ENCODE measurements at places on chromosomes 6 and 20.

DNA sequence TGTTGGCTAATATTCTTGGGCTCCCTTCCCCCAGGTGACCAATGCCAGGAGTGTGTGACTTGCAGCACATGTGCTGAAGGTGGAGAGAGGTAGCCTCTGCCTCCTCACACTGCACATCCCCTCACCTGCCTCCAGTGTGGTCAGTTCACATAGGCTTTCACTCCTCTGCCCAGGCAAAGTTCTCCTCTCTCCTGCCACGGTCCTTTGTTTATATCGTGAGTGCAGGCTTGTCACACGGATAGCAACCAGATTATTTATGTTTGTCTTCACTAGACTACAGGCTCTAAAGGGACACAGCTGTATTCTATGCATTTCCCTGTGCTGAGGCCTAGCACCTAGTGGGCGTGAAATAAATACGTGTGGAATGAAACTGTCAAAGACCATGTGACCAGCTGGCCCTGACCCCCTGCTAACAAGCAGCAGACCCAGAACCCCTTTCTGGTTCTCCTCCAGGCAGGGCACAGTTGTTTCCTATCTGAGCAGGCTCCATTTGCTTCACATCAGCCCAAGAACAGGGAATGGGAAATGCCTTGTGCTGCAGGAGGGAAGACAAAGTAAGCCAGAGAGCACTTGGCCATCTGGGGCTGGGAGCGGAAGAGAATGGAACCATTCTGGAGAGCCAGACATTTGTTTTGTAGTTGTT lies 42.3 kb downstream of the UNC5CL start:
- DNase-seq = no peak

GRCh38 chr6:155717374-155717773 lies 261.7 kb upstream of the NOX3 start:
- DNase-seq = no peak

GRCh38 chr20:57211406-57211805 lies 55.0 kb downstream of the BMP7 start:
- DNase-seq = no peak

GRCh38 chr6:53398247-53399026 lies 49.7 kb upstream of the ELOVL5 start:
- DNase-seq = no peak

DNA sequence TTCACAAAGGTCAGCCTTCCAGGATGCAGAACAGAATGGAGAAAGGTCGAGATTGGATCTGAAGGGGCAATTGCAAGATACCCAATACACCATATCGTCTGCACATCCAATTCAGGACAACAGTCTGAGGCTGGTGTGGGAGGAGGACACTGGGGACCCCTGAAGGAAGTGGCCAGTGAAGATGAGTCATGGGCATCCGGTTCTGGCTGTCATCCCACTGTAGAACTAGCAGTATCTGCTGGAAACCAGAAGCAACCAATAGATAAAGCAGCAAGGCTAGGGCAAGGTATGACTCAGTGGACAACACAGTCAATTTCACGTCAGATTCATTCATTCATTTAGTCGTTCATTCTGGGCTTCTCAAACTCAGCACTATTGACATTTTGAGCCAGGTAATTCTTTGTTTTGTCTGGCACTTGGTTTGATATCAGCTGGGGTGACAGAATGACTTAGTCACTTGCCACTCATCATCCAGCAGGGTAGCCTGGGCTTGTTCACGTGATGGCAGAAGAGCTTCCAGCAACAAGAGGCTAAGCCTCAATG lies 30.3 kb upstream of the SHLD1 start:
- no peak for DNase-seq

DNA sequence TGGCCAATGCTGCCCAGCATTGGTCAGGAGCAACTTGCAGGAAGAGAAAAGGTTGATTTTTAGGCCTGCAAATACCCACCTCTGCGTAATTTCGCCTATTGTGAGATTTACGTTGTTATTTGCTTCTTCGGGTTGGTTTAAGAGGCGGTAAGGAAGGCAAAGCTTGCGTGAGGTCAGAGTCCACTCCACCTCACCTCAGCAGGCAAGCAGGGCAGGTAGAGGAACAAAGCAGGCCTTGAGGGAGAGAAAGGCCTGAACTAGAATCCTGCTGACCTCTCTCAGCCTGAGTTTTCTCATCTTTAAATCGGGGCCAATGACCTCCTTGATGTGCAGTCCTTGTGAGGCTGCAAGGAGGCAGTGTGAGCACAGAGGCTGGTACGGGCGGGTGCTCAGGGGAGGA lies 239.1 kb downstream of the CDC5L start:
- DNase-seq = no peak

- DNase-seq = peak; percentile 43
Measured at GRCh38 chr6:27078734-27079357, 168.7 kb upstream of the PRSS16 start.

DNA sequence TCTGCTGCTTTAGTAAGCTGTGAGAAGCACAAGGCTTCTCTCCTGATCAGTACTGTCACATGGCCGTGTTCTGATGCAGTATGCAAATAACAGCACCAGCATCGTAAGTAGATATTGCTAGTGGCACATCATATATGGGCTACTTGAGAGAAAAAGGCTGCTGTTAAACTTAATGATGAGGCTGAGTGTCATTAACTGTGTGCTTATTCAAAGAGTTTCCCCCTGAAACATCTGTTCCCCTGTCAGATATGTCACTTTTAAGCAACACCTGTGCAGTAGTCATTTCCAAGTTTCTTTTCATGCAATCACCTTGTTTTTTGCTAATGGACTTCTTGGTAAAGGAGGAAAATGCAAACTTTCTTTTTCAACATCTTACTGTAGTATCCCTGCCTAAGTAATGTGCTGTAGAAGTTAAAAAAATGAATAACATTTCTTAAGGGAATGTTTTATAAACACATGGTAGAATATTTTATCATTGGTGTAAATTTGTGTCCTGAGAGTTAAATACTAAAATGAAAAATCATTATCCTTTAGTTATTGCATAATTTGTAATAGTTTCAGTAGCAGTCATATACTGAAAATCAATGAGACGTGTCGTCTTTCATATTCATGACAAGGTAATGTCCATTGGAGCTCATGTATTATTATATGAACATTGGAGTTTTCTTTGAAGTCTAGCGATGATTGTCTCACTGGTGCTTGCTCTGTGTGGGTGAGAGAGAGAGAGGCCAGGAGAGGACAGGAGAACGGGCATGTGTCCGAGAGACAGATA lies 366.3 kb downstream of the CDKAL1 start:
- DNase-seq = peak; percentile 44

DNA sequence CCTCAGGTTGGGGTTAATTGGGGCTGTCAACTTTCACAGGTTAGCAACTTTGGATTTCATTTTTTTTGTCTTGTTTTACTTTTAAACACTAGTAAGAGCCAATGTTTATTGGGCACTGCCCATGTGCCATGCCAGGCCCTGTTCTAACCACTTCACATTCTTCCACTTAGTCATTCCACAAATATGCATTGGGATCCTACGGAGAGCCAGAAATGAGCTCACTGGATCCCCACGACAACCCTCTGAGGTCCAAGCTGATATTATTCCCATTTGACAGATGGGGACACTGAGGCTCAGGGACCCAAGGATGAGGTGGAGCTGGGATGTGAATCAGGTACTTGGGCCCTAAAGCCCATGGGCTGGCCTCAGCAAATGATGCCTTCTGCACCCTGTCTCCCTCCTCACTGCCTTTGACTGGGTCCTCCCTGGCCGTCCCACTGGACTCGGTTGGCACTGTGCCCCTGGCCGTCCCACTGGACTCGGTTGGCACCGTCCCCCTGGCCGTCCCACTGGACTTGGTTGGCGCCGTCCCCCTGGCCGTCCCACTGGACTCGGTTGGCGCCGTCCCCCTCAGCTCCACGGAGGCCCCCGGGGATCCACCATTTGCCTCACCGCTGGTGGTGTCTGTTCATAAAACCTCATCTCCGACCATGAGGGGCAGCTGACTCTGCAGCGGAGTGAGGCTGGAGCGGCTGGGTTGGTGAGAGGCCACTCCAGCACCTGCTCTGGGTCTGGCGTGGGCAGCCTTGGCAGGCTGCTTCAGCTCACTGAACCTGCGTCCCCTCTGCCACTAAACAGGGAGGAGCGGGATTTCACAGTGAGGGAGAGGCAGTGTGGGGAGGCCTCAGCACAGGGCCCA lies 4.8 kb upstream of the PMEPA1 start:
- no peak for DNase-seq

DNA sequence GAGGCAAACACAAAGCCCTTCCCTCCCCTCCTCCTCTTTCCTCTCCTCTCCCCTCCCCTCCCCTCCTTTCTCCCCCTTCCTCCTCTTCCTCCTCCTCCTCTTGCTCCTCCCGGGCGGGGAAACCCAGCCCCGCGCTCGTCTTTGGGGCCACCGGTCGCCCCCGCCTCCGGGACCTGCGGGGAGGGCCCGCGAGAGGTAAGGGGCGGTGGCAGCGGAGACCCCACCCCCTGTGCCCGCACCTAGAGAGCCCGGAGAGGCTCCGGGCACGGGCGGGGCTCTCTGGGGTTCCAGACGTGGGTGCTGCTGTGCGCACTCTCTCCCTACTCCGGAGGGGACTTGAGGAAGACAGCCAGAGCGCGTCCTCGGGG lies at the start of gene RIN2:
Gene RIN2, plus strand, starts transcription at position 126 of the 368 bp plus-strand sequence. CDS start 131,344 bp downstream, outside the sequence.
- peak; percentile 24 for DNase-seq

DNA sequence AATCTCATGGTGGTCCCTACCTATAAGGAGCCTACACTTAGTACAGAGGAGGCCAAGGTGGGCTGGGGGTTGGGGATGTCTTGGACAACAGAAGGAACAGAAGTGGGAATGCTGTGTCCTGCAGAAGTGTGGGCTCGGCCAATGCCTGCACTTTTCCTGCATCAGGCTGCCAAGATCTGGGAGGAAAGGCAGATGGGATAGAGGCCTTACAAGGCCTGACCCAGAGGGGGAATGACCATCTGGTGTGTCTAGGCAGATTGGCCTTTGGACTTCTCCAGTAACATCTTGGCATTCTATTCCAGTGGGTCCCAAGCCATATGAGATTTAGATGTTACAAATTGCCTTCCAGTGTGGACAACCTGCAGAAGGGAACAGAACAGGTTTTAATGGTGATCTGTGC lies 124.7 kb upstream of the GPR6 start:
- DNase-seq = no peak

DNA sequence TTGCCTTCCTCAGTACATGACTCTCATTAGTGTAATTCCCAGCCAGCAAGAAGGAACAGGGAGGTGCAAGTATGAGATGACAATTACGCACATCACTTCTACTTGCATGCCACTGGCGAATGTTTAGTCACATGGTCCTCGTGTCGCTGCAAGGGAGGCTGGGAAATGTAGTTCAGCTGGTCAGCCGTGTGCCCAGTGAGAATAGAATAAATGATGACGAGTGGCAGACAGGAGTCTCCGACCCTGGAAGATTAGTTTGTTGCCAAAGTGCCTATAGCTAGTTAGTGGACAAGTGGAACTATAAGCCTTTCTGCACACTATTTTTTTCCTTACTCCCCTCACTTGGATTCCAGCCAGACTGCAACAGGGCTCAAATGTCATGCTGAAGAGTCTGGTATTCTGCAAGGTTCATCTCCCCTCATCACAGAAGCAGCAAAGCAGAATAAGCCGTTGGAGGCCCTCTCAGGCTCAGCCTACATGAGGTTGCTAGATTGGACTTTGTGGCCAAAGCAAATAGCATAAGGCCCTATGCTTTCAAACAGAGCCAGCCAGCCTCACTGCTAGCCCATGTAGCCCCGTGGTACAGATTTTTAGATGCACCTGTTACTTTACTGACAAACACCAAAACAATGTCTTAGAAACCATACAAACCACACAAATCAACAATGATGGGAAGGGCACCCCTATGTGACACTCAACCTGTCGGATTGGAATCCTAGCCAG lies 9.7 kb downstream of the LINC00237 start:
- DNase-seq = no peak

GRCh38 chr6:8652710-8653109 lies 217.4 kb upstream of the SLC35B3 start:
- no peak for DNase-seq

- no peak for DNase-seq
Measured at GRCh38 chr6:150537491-150537890, 62.2 kb upstream of the PLEKHG1 start.

DNA sequence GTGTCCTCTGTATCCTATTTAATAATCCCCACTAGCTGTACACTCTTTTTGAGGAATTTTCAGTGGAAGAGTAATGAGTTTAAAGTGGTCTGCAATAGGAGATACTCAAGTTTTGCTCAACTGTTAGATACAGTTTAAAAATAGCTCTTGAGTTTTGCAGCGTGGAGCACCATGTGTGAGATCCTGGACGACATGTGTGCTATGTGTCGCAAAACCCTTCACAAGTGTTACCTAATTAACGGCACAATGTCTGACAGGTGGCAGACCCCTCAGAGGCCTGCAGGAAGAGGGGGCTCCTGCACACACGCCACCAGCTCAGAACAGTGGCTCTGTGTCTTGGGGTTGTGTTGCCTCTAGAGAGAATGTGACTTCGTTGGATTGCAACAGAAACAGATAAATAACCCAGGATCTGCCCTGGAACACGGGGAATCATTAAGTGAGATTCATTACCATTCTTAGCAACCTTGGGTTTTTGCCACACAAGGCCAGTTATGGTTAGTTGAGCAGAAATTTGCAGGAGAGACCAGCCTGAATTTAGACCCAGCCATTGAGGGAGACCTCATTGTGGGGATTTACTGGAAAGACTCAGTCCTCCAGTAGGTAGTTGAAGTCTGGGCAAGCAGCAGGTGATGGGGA lies 73.8 kb downstream of the SASH1 start:
- DNase-seq = no peak

DNA sequence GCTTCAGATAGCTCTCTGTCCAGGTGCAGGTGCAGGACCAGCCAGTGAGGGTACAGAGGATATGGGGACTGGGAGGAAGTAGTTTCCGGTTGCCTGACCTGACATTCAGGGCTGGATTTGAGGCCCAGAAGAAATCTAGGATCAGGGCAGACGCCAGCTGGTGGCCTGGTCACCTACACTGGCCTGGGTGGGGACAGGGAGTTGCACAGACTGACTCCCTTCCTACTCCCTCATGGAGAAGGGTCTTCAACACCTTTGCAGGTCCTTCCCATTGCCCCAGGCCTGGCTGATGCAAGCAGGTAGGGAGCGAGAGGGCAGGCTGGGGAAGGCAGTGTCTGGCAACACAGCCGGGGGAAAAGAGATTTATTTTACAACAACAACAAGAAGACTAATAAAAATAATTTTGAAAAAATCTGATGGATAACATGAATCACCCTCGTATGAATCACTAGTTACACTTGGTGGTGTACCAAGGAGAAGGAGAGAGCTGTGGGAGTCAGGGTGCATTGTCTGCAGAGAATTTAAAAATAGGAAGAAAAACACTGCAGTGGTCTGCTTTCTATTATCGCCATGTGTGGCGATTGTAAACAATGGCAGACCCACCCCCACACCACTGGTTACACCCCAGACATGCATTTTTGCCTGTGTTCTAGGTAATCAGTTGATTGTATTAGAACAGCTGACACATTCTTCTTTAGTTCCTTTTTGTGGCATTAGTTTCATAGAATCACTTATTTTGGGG lies 62.3 kb upstream of the SNX9 start:
- no peak for DNase-seq

GRCh38 chr6:149628875-149629510 lies 19.5 kb downstream of the KATNA1 start:
- peak; percentile 41 for DNase-seq

All from GM10248 (cell line).